ENCODE measurements at places on chromosomes 11 and 22. TPM values are rescaled to one million over a fixed set of nuclear protein-coding genes. Genes with fewer than 3 reads are reported as not detected.

The GSTT2B gene
- 1.9 TPM for total RNA-seq

The SHISA8 gene
- not detected for total RNA-seq

The BTBD18 gene
- not detected for total RNA-seq

The ELFN2 gene
- 0.32 TPM for total RNA-seq

The DTX4 gene
- total RNA-seq = 2.3 TPM

The MYOD1 gene
- total RNA-seq = not detected

The C11orf91 gene
- not detected for total RNA-seq

Measured in fibroblast of villous mesenchyme (primary cell).